ENCODE measurements at places on chromosomes 2 and 18.

DNA sequence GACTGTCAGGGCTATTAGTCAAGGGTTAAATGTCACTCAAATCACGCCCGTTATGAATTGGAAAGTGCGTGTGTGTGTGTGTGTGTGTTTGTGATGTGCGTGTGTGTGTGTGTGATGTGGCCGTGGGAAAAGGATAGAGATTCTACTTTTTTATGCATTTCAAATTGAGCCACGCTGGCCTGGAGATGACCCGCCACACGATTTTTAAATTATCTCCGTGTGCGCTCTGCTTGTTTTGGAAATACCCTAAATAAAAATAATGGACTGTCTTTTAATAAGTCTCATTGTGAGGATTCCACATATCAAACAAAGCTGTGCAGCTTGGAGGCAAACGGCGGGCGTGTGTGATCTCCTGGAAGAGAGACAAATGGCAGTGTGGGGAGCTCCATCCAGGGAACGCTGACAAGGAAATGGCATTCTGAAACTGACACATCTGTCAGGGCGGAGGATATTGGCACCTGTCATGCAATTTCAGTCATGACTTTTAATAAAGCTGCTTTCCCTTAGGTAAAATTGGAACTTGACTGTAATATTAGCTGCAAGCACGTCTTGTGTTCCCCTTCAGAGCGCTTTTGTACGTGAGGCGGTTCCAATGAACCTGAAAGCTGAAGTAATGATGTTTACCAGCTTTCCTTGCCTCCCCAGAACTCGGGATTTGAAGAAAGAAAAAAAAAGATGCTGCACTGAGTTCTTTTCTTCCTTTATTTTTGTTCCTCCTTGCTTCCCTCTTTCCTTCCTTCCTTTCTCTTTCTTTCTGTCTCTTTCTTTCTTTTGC is 381.8 kb upstream of the SMIM21 start:
- no peaks in the 10 kb centered on the region for H3K36me3 ChIP-seq
- DNase-seq: no peak
- H3K27ac ChIP-seq: no peak overlapping the region

DNA sequence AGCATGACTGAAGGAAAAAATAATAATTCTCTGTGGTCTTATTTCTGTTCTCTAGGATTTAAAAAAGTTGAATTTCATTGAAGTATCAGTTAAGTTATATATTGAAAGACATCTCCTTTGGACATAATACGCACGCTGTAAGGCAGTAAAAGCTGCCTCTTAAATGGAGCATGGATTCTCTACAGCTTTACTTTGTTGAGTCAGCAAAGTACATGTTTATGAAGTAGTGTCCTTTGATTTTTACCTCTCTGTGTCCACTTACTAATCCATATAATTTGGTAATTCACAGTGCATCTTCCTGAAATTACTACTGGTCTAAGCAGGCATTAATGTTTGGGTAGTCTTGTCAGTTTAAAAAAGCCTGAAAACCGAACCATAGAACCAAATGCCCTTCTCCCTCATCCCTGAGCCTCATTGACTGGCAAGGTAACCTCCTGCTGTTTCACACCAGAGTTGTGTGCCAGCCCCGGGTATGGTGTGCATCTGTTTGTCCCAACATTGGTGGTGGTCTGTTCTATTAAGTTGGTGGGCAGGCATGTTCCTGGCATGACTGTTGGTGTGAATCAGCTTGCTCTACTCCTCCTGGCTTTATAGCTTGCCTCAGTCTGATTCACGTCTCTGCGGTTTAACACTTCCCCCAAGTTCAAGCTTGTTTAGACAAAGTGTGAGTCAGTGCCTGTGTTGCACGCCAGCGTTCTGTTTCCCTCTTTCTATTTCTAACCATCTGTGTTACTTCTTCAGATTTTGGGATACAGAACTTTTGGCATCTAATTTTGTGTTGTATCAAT is 71.0 kb upstream of the ITM2C start:
- H3K4me3 ChIP-seq: no peak overlapping the region
- peak overlapping the region; percentile 86 for H3K27ac ChIP-seq
- peaks cover 19% of the 10 kb centered on the region for H3K36me3 ChIP-seq
- DNase-seq: peak; percentile 100
- H3K27me3 ChIP-seq: no peaks in the 10 kb centered on the region

GRCh38 chr2:160287476-160287875 is 87.4 kb upstream of the ITGB6 start:
- no peak overlapping the region for H3K27ac ChIP-seq
- peak; percentile 66 for DNase-seq
- peaks cover 53% of the 10 kb centered on the region for H3K36me3 ChIP-seq
- peaks cover 14% of the 10 kb centered on the region for H3K4me1 ChIP-seq
- H3K27me3 ChIP-seq: no peaks in the 10 kb centered on the region

DNA sequence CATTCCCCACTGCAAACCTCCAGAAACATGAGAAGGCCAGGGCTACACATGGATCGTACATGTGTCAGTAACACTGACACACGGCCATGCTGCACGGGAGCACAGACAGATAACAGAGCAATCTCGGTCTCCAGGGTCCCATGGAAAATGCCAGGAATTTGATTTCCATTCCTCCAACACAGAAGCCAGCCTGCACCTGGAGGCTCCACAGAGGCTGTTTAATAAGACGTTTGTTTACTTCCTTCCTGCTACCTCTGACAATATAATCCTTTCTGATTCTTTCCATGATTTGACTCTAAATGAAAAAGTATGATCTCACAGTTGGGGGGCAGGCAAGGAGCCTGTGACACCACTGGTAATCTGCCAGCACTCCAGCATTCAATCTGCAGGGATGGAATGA is 210.9 kb upstream of the DDX18 start:
- H3K27me3 ChIP-seq: no peaks in the 10 kb centered on the region
- H3K4me1 ChIP-seq: no peaks in the 10 kb centered on the region
- no peak overlapping the region for H3K27ac ChIP-seq
- no peak overlapping the region for H3K4me3 ChIP-seq
- no peaks in the 10 kb centered on the region for H3K36me3 ChIP-seq

DNA sequence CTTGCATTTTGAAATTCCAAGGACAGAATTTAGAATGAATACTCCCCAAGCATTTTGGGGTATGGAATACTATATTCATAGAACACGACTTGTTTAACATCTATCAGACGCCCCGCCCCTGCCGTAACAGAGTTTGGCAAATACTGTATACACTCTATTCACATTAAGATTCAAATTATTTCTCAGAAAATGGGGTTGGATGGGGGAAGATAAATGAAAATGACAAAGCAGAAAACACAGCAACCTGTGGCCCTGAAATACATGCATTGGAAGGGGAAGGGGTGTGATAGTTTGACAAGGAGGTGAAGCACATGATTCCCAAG is 634.6 kb upstream of the SLC39A10 start:
- no peak for DNase-seq
- H3K36me3 ChIP-seq: no peaks in the 10 kb centered on the region
- H3K4me1 ChIP-seq: no peaks in the 10 kb centered on the region
- H3K4me3 ChIP-seq: no peak overlapping the region
- no peak overlapping the region for H3K27ac ChIP-seq

DNA sequence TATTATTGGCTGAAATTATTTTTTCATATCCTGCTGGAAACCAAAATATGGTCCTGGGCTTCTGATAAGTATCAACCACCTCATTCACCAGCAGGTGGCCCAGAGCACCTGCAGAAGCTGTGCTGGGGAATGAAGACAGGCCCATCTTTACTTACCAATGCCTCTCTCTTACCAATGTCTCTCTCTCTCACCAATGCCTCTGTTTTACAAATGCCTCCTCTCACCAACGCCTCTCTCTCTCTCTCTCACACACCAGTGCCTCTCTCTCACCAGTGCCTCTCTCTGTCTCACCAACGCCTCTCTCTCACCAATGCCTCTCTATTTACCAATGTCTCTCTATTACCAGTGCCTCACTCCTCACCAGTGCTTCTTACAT is 2.3 kb upstream of the MAL start:
- H3K4me3 ChIP-seq: no peak overlapping the region
- H3K27me3 ChIP-seq: peaks cover 75% of the 10 kb centered on the region
- H3K4me1 ChIP-seq: peaks cover 4% of the 10 kb centered on the region
- no peak for DNase-seq

- no peak overlapping the region for H3K4me3 ChIP-seq
- H3K36me3 ChIP-seq: peaks cover 22% of the 10 kb centered on the region
- no peaks in the 10 kb centered on the region for H3K27me3 ChIP-seq
- no peak overlapping the region for H3K27ac ChIP-seq
- no peaks in the 10 kb centered on the region for H3K4me1 ChIP-seq
- no peak for DNase-seq
These were observed 46.5 kb upstream of the EPG5 start for GRCh38 chr18:46013484-46014189.

GRCh38 chr2:233433794-233434193 is 79.5 kb downstream of the DGKD start:
- no peak overlapping the region for H3K27ac ChIP-seq
- H3K27me3 ChIP-seq: no peaks in the 10 kb centered on the region
- H3K4me3 ChIP-seq: no peak overlapping the region
- H3K4me1 ChIP-seq: peaks cover 10% of the 10 kb centered on the region
- peaks cover 26% of the 10 kb centered on the region for H3K36me3 ChIP-seq

DNA sequence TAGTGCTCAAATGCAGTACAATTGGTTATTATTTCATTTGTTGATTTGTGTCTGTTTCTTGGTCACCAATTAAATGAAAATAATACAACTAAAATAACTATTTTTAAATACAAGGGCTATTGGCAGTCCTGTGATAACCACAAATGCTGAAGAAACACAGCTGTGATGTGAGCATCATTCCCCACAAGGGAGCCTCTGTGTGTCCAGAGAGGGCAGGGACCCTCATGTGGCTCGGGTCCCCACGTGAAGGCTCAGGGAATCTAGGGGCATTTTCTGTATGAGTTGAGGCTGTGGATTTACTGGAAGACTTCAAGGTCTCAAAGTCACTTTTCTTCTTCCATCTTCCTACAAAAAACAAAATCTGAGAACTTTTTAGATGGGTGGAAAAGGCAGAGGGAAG is 316.1 kb upstream of the RAB12 start:
- H3K4me1 ChIP-seq: no peaks in the 10 kb centered on the region
- H3K4me3 ChIP-seq: no peak overlapping the region
- peaks cover 5% of the 10 kb centered on the region for H3K36me3 ChIP-seq
- H3K27ac ChIP-seq: no peak overlapping the region

DNA sequence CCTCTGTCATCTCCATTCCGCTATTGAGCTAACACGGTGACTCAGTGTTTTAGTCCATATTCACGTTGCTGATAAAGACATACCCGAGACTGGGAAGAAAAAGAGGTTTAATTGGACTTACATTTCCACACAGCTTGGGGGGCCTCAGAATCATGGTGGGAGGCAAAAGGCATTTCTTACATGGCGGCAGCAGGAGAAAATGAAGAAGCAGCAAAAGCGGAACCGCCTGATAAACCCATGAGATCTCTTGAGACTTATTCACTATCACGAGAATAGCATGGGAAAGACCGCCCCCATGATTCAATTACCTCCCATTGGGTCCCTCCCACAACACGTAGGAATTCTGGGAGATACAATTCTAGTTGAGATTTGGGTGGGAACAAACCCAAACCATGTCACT is 22.6 kb upstream of the CXXC1 start:
- no peaks in the 10 kb centered on the region for H3K36me3 ChIP-seq
- H3K27ac ChIP-seq: no peak overlapping the region
- no peak for DNase-seq
- no peak overlapping the region for H3K4me3 ChIP-seq
- H3K27me3 ChIP-seq: no peaks in the 10 kb centered on the region

GRCh38 chr18:23723121-23723520 is 33.9 kb downstream of the LAMA3 start:
- no peak overlapping the region for H3K4me3 ChIP-seq
- no peak overlapping the region for H3K27ac ChIP-seq
- peaks cover 13% of the 10 kb centered on the region for H3K4me1 ChIP-seq
- H3K36me3 ChIP-seq: no peaks in the 10 kb centered on the region

DNA sequence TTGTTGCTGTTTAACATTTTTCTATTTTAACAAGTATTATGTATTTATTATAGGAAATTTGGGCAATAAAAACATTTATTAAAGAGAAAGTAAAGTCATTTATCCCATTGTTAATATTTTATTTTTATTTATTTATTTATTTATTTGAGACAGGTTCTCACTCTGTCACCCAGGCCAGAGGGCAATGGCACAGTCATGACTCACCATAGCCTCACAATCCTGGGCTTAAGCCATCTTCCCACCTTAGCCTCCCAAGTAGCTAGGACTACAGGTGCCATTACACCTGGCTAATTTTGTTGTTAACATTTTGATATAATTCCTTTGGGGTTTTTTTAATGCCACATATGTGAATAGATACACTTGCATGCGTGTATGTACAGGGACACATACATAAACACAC is 165.9 kb upstream of the STON1 start:
- no peaks in the 10 kb centered on the region for H3K27me3 ChIP-seq
- no peaks in the 10 kb centered on the region for H3K4me1 ChIP-seq
- no peak overlapping the region for H3K27ac ChIP-seq
- no peak overlapping the region for H3K4me3 ChIP-seq

GRCh38 chr2:158313734-158314133 is 142.8 kb downstream of the CCDC148 start:
- no peaks in the 10 kb centered on the region for H3K27me3 ChIP-seq
- no peaks in the 10 kb centered on the region for H3K4me1 ChIP-seq
- no peaks in the 10 kb centered on the region for H3K36me3 ChIP-seq
- no peak overlapping the region for H3K27ac ChIP-seq
- DNase-seq: no peak
- no peak overlapping the region for H3K4me3 ChIP-seq

DNA sequence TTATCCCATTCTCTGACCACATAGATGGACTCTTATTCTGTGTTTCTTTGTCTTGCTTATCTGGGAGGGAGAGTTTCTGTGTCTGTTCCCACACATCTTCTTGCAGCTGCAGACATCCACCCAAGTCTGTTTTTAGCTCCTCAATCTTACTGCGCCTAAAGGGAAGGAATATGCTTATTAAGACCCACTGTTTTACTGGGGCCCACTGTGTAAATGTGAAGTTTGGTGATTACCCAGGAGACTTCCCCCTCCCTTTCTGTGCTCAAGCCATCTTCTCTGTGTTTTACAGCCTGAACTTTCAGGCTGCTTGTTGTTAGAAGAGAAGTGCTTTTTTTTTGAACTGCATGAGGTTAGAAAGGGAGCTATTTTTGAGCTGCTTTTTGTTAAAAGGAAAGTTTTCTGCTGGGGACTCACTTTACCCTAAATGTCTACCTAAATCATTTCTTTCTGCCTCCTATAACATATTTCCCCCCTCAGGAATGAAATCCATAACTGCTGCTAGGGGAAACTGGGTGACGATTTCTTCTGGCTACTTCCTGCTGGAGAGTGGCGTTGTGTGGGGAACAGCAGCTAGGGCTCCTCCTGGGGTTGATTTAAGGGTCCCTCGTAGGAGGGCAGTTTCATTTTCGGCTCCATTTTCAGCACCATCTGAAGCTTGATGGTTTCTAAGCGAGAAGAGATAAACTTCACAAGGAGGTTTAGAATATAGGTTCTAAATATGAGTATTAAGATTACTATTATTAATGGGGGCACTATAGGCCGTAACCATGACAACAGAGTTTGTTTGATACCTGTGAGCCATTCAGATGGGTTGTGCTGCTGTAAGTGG is 39.5 kb upstream of the GMCL1 start:
- H3K4me3 ChIP-seq: no peak overlapping the region
- H3K27me3 ChIP-seq: no peaks in the 10 kb centered on the region

- DNase-seq: no peak
- peaks cover 3% of the 10 kb centered on the region for H3K27me3 ChIP-seq
- no peaks in the 10 kb centered on the region for H3K4me1 ChIP-seq
- no peaks in the 10 kb centered on the region for H3K36me3 ChIP-seq
- no peak overlapping the region for H3K4me3 ChIP-seq
These were observed 29.4 kb upstream of the RAB1A start for GRCh38 chr2:65159261-65159660.

GRCh38 chr18:58364876-58365528 is 263.9 kb downstream of the ALPK2 start:
- no peak overlapping the region for H3K4me3 ChIP-seq
- peaks cover 3% of the 10 kb centered on the region for H3K36me3 ChIP-seq
- peak; percentile 68 for DNase-seq
- no peak overlapping the region for H3K27ac ChIP-seq

- DNase-seq: no peak
- H3K4me3 ChIP-seq: no peak overlapping the region
- H3K27me3 ChIP-seq: no peaks in the 10 kb centered on the region
- H3K4me1 ChIP-seq: peaks cover 6% of the 10 kb centered on the region
These were observed 4.1 kb upstream of the SLC39A10 start for GRCh38 chr2:195652911-195653310.

Measured in IMR-90 (cell line).